ENCODE measurements at places on chromosomes 3 and 15.

GRCh38 chr3:151351219-151351618 lies 21.9 kb upstream of the P2RY13 start:
- no peak for DNase-seq

- no peak for DNase-seq
Observed at GRCh38 chr3:111285694-111286093, 214.1 kb downstream of the NECTIN3 start.

GRCh38 chr3:187186801-187187421 lies 10.4 kb upstream of the RTP1 start:
- no peak for DNase-seq

DNA sequence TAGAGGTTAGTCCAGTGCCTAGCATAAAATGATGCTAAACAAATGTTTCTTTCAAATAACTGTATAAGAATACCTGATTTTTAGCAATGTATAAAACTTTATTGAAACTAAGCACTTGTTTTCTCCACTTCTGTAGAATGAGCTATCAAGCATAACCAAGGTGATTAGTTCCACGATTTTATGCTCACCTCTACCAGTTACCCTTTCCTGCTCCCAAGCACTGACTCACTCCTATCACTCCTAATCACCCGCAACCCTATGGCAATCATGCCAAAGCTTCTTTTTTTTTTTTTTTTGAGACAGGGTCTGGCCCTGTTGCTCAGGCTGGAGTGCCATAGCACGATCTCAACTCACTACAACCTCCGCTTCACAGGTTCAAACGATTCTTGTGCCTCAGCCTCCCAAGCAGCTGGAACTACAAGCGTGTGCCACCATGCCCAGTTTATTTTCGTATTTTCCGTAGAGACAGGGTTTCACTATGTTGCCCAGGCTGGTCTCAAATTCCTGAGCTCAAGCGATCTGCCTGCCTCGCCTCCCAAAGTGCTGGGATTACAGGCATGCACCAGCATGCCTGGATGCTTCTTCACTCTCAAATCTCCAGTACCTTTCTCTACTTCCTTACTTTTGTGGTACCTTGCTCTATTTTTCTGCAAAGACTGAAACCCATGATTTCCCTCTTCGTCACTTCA lies 3.9 kb downstream of the HSPBAP1 start:
- DNase-seq: no peak

- no peak for DNase-seq
Observed at GRCh38 chr3:175279457-175279856, 420.3 kb downstream of the NAALADL2 start.

DNA sequence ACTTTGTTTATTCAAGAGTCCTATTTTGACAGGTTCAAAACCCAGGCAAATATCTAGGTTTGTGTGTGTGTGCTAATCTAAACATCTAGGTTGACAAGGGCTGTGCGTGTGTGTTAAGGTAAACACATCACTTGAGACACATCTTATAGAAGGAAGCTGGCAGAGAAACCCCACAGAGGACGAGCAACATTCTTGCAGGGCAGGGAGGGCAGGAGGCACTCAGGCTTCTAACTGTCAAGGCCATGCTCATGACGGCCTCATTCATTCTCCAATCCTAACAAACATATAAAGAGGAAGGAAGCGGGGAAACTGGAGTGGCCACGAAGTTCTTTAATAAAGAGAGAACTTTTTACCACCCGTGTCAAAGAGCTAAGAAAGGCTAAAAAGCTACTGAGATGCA lies 43.4 kb downstream of the SLCO2A1 start:
- DNase-seq: no peak

DNA sequence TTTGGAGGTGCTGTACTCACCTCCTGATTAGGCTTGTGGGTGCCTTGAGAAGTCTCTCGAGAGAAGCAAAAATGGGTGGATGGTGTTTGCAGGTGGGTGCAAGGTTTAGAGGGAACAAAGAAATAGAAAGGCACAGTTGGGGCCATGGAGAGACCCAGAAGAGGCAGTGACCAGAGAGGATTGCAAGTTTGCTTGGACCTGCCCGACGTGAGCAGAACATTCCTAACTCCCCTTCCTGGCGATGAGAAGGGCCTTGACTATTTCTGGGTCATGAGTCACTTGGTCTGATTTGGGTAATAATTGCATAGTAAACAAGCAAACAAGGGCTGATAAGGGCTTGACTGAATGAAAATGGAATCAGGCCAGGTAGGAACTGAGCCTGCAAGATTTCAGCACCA lies 7.0 kb upstream of the CTSH start:
- DNase-seq: no peak

- no peak for DNase-seq
Observed at GRCh38 chr3:161137260-161137659, 32.1 kb upstream of the B3GALNT1 start.

- no peak for DNase-seq
Observed at GRCh38 chr3:58560771-58561311, 16.4 kb downstream of the FAM107A start.

DNA sequence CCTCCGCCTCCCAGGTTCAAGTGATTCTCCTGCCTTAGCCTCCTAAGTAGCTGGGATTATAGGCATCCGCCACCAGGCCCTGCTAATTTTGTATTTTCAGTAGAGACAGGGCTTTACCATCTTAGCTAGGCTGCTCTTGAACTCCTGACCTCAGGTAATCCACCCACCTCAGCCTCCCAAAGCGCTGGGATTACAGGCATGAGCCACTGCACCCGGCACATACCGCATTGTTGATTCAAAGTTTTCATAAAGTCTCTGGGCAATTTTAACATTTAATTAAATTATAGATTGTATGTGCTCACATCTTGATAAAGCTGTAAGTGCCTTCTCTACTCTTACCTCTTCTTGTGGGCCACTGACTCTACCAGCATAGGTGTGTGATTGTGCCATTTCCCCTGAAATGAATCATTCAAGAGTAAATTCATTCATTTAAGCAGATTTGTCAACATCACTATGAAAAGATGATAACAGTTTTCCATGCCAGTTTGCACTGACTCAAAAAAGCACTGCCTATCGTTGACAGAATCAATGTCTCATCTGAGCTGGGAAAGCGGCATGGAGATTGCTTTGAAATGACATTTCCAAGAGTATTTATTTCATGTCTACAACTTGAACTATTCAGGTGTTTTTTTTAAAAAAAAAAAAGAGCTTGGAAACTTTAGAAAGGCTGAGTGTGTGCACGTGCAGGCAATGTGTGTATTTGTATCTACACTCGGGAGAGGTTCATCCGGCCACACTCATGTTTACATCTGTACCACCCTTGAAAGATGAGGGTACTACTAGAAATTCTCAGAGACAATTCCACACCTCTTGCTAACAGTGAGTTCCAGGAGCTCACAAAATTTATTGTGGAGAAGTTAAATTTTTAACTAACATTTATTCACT lies 3.5 kb downstream of the BCL2A1 start:
- DNase-seq: no peak

DNA sequence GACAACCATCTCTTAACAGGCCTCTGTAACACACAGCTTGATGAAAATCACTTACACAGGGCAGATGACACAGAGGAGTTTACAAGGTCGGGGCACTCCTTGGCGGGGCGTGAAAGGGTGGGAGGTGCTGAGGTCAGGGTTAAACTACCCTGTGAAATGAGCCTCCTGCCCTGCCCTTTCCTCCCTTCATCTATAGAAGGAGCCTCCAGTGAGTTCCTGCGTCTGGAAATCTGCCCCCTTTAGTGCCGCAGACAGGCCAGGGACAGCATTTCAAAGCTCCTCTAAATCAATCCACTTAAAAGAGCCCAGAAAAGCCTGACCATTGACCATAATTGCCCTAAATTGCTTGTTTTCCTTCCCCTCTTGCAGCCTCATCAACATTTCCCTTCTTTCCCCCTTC lies 1.9 kb downstream of the ROBO1 start:
- DNase-seq: no peak

DNA sequence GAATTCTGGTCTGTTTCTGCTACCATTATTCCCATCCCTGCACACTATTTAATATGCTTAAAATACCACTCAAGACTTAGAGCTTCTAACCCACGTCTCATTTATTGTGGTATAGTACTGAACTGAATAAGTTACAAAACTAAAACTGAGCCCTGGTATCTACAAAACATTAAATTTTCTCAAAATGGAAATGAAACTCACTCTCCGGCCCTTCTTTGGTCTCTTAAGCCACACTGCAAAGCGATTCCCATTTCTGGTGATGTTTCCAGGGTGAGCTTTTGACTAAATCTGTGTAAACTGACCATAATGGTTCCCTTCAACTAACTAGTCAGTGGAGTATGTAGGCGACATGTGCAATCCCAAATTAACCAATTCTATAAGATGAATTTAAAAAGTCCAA lies 18.6 kb downstream of the KPNA4 start:
- no peak for DNase-seq

DNA sequence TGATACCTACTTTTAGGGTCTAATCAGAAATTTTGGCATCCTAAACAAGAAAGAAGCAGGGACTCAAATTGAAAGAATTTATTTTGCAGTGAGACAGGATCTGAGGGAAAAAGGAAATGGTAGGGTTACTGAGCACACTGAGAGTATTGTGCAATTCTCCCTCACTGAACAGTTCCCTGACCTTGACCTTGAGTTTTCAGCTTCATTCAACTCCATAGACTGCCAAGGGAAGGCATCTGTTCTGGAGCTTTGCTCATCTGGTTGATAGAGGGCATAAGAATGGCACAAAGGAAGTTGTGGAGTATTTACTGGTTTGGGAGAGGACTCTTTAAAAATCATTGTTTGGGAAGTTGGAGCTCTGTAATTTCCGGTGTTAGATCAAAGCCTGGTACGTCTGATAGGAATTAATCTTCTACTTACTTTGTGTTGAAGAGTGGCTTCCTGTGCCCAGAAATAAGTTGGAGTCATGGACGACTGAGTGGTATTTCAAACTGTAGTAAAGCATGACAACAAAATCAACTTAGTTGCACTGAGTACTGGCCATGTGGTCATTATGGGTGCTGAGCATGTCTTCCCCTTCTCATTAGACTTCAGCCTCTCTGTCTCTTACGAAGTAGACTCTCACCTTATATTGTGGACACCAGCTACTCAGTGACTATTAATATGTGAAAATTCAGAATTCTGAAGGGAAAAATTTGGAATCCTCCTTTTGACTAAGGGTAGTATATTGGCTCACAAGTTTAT lies 40.8 kb downstream of the CLDN1 start:
- DNase-seq: no peak

DNA sequence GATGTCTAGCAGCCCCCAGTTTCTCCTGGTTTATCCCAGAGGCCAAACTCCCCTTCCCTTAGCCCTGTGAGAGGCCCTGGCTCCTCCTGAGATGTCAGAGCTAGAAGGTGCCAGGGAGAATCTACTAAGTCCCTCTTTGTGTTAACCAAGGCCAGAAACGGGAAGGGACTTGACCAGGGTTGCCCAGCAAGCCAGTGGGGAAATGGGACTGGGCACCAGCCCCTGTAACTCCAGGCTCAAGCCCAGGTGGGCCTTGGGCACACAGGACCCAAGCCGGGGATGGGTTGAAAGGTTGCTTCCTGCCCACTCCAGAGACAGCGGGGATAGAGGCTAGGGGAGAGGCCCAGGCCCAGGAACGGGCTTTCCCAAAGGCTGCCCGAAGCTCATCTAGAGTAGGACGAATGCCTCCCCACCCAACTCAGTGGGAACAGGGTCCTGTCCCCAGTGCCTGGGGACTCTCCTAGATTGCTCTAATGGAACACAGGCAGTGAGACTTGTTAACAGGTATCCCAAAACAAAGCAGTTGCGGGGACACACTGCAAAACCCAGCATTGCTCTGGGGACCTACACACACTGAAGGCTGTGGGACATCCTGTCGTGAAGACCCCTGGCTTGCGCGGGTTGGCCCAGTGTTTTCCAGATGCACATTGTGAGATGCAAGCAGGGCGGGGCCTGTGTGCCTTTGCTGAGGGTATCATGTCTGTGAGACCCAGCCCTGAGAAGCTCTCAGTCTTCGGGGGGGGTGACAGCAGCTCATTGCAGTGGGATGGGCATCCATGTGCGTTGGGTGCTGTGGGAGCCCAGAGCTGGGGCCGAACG lies 12.9 kb upstream of the TXNRD3 start:
- no peak for DNase-seq

DNA sequence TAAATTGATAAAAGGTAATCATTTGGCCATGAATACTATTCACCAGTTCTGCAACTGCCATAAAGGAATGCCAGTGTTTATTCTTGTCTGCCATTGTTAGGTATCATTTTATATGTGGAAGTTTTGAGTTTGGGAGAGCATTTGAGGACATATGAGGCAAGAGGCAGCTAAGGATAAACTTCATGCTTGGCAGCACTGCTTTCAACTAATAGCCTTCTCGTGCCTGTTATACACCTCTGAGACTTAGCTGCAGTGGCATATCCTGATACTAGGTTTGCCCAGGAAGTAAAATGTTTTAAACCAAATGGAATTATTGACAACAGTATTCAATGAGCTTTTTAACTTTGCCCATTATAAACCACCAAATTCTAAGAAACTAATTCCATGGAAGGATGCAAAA lies 126.0 kb upstream of the DPH6 start:
- no peak for DNase-seq

- no peak for DNase-seq
Observed at GRCh38 chr3:184262764-184263179, 1.4 kb upstream of the CAMK2N2 start.

DNA sequence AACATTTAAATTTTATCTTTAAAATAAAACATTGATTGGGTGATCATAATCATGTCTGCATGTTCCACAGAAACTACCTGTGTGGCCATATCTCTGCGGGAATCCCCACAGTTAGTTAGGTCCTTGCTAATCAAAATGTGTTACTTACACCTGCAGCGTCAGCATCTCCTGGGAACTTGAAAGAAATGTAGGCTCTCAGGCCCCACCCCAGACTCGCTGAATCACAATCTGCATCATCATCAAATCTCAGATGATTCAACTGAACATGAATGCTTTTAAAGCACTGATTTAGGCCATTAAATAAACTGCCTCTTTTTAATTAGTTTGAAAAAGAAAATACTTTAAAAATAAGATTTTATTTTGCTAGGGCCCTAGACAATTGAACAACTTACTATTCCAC lies 577.8 kb downstream of the PYDC2 start:
- DNase-seq: no peak

DNA sequence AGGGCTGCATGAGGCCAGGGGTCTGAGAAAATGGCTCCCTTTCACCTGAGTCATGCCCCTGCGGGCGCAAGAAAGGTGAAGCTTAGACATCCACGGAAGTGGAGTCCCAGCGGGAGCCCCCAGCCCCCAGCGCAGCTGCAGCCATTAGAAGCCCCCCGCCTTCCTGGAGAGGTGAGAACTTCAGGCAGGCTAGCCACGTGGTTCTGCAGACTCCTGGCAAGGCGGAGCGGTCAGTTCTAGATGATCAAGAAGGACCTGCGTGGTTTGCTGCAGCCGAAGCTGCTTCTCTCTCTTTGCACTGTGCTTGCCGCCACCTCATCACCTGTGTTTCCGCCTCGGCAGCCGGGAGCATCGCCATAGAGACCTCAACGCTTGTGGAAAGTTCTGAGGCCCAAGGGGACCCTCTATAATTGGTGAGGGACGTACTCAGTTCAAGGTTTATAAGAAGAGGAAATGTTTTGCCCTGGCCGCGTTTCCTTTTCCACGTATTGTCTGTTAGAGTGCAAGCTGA lies 15.8 kb upstream of the KCNMB3 start:
- no peak for DNase-seq

DNA sequence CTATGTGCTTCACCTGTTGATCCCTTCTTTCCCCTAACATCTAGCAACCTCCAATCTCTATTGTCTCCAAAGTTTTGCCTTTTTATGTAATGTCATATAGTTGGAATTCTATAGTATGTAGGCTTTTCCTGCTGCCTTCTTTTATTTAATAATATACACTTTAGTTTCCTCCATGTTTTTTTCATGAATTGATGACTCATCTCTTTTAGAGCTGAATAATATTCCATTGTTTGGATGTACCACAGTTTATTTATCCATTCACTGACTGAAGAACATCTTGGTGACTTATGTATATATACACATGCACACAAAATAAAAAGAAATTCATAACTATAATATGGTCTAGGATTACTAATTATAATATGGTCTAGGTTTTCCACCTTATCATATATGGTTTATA lies 1314.2 kb downstream of the OTOL1 start:
- no peak for DNase-seq
